ENCODE measurements at places on chromosomes 2 and 18. TPM values are rescaled to one million over a fixed set of nuclear protein-coding genes. Genes with fewer than 3 reads are reported as not detected.

DNA sequence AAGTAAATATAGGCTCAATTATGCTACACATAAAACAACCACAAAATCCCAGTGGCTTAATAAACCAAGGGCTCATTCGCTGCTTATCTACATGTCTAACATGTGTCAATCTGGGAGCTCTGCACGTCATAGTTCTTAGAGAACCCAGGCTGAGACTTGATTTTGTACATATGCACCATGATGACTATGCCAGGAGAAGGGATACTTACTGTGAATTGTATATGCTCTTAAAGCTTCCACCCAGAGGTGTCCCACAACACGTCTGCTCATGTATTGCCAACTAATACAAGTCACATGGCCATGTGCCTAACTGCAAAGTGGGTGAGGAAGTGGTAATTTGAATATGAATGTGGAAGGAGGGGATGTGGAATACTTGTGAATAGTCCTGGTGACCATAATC is 262.1 kb downstream of the CPS1 start:
- no peaks in the 10 kb centered on the region for H3K36me3 ChIP-seq
- H3K27me3 ChIP-seq = no peaks in the 10 kb centered on the region
- H3K4me1 ChIP-seq = no peaks in the 10 kb centered on the region

- no peaks in the 10 kb centered on the region for H3K27me3 ChIP-seq
- DNase-seq = no peak
- no peak overlapping the region for H3K4me3 ChIP-seq
- no peak overlapping the region for H3K27ac ChIP-seq
- H3K4me1 ChIP-seq = no peaks in the 10 kb centered on the region
Observed at GRCh38 chr2:146979746-146980145, 865.1 kb upstream of the ACVR2A start.

The ASXL3 gene
- total RNA-seq = not detected

DNA sequence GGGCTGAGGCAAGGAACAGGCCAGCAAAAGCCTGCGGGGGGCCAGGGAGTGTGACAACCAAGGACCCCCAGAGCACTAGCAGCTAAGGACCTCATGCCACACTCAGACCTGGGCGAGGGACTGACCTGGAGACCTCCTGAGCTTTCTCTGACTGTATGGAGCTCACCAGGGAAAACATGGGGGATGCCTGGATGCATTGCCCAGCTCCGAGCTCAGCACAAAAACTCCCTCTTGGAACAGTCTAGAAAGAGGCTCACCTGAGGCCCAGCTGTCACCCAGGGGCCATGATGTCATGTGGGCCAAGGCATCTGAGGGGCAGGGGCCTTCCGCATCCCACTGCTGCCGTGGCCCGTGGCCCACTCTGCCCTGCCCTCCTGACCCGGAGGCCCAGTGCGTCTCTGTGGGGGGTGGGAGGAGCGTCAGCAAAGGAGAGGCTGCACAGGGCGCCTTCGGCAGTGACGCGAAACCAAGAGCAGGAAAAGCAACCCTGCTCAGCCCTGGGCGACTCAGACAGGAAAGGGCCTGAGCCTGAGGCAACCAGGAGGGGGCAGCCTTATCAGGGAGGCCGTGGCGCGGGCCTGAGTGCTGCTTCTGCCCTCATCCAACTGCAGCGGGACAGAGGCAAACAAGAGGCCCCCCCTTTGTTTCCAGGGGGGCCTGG is 57.3 kb upstream of the ALPP start:
- H3K4me1 ChIP-seq = no peaks in the 10 kb centered on the region
- H3K36me3 ChIP-seq = no peaks in the 10 kb centered on the region
- peak; percentile 26 for DNase-seq
- no peak overlapping the region for H3K4me3 ChIP-seq
